ENCODE measurements at places on chromosomes 4 and X. TPM values are rescaled to one million over a fixed set of nuclear protein-coding genes. Genes with fewer than 3 reads are reported as not detected.

The TLR10 gene
- not detected for total RNA-seq

The MAP3K15 gene
- not detected for total RNA-seq

The BEX1 gene
- 0.32 TPM for total RNA-seq

The TMSB15A gene
- total RNA-seq = 0.36 TPM

The HPGD gene
- not detected for total RNA-seq

Data from cardiac atrium fibroblast (primary cell).